SK-MEL-5 (cell line): ENCODE measurements at places on chromosomes 7 and 10.
A peak's percentile ranks its signal among the peaks of the same experiment; 100 is the strongest.

DNA sequence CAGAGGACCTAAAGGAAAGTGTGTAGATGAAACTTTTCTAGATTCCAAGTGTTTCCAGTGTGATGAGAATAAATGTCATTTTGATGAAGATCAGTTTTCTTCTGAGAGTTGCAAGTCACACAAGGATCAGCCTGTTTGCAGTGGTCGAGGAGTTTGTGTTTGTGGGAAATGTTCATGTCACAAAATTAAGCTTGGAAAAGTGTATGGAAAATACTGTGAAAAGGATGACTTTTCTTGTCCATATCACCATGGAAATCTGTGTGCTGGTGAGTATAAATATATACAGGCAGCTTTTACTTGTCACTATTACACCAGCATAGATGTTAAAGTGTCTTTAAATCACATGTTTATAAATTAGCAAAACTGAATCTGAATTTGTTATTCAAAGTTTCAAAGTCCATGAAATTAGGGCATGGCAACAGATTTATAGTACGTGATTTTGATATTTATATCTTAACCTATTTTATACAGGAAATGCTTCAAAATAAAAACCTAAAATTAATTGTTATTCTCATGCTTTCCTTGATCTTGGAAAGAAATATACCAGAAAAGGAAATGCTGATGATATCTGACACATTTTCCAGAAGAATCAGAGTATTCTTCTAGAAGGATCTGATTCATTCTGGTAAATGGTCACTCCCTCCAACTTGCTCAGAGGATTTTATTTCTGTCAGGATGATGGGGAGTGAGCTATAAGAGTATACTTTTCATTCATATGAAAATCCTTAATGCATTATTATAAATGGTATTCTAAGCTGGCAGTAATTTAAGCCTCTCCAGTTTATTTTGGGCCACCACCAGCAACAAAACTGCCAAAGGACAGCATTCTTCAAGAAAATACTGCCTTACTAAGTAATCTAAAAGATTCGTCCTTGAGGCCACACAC lies 71.4 kb downstream of the ITGB8 start:
- DNase-seq = no peak

DNA sequence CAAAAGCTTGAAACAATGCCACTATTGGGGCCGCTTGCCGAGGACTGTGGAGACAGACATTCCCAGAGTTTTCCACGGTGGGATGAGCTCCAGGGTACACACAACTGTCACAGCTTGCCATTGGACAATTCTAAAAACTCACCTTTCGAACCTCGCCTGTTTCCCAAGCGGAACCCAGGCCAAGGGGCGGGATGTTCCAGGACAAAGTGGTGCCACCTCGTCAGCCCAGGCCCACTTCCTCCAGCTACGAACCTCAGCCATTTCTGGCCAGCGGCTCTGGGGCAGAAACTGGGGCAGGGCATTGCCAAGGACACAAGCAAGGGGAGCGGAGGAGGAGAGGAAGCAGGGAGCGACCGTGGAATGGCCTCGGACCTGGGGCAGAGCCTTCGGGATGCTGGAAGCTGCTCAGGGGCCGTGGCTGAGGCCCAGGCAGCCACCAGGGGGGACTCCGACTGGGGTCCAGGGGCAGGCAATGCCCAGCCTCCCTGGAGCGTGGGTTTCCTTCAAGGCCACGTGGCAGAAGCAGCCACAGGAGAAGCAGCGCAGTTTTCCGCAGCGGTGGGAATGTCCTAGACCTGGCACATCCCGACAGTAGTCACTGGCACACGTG lies 44.7 kb upstream of the INSIG1 start:
- DNase-seq = no peak

DNA sequence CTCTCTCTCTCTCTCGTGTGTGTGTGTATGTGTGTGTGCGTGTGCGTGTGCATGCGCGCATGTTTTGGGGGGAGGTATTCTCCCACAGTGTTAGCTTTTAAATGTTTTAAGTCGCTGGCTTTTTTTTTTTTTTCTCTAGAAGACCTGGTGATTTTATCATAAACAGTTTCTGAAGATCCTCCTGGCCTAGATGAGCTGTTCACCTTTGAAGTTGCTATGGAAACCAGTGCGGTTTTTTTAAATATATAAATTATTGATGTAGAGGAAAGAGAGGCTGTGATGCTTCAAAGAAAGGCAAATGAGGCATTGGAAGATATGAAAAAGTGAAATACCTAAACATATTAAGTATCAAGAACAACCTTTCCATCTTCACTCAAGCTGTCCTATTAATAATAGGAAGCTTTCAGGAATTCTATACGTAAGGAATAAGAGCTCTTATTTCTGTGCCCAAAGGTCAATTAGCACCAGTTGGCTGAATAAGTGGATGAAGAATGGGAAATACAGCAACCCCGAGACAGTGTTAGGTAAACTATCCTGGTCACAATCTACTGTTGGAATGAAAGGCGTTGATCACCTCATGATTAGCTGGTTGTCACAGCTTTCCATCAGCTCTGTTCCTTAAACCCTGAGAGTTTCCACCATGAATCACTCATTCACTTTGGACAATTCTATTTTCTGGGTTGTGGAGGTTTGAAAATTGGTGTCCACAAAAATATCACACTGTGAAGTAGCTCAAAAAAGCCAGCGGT lies 66.5 kb upstream of the SLC35G1 start:
- DNase-seq = no peak

DNA sequence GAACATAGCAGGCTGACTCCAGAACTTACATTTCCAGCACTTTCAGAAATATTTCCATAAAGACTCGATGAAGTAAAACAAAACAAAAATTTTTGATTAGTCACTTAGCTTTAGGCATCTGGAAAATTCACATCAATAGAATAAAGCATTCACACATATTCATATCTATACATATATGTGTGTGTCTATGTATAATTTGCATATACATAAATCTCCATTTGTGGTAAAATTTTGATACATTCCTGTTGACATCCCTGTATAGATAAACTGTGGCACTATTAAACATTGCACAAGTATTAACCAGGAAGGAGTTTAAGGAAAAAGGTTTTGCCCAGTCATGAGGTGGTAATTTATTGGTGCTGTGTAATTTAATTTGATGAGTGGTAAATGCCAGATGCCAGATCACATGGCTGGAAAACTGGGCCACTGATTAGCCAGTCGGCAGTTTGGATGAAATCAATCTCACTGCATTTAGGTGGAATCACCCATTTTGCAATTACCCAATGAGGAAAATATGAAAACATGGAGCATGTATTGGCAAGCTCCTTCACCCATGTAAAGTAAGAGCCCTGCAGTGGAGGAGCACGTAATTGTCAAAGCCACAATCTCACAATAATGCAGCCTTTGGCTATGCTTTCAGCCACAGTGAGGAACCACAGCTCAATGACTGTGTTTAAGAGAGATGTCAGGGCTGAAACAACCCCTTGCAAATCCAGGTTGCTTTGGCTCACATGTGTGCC lies 294.6 kb downstream of the RNLS start:
- no peak for DNase-seq

- no peak for DNase-seq
Observed at GRCh38 chr10:98252464-98252863, 15.5 kb downstream of the LOXL4 start.

DNA sequence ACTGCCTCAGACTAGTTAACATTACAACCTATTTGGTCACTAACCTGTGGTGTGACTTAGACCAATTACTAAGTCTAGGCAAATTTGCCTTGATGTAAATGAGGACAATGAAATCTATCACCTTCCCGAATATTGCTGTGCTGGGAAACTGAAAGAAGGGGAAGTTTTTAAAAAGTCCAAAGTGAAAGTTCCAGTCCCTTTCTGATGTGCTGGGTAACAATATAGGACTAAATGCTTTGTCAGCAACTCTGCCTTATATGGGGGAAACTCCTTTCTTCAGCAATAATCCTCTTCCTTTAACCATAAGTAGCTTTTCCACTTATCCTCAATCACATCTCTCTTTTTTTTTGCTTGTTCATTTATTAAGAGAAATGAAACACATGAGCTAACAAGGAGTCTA lies 3.9 kb downstream of the PIK3AP1 start:
- DNase-seq = no peak

- DNase-seq = no peak
Observed at GRCh38 chr10:44647877-44648542, 263.1 kb upstream of the CXCL12 start.

DNA sequence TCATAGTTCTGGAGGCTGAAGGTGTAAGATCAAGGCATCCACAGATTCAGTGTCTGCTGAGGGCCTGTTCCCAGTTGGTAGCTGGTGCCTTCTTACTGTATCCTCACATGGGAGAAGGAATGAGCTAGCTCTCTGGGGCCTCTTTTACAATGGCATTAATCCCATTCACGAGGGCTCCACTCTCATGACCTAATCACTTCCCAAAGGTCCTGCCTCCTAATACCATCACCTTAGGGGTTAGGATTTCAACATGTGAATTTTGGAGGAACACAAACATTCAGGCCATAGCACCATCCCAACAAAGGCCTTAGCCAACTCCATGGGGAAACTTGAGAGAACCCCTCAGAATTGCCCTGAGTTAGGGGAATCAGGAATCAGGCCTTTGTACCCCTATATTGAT lies 66.1 kb upstream of the CREB5 start:
- DNase-seq = no peak

GRCh38 chr10:27330074-27330473 lies 89.5 kb upstream of the ACBD5 start:
- DNase-seq = no peak

DNA sequence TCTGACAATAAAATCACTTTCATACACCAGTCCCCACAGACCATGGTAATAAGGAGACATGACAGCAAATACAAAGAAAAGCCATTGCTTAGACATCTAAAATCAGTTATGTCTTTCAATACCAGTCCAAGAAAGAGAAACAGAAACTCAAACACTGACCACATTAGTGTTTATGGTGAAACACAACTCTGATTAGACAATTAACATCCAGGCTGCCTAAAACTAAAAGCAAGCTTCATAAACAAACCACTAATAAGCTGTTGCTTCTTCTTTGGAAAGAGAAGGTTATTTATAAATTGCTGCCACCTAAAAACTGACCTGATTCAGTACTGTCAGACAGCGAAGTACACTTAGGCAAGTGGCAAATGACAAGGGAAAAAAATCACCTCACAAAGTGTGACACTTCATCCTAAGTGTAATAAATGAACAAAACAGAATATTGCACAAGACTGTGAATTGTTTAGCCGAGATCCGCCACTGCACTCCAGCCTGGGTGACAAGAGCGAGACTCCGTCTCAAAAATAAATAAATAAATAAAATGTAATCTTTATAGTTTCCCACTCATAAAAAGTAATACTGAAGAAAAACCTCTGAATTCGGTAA lies 277.4 kb downstream of the PARD3 start:
- DNase-seq = no peak

DNA sequence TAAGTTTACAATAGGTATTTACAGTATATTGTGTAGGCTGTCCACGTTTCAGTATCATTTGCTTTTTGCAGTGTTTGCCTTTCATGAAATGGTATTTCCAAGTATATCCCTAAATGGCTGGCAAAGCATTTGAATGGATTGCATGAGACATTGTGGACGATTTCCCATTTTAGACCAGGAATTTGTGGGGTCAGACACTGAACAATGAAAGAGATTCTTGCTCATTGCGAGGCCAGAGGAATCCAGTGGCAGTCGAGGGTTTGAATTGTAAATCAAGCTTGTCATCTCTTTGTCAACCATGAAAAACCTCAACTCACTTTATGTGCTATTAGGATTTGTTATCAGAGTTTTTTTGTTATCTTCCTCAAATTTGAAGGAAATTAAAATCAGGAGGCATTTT lies 70.8 kb downstream of the CREB5 start:
- DNase-seq = no peak

GRCh38 chr7:71961283-71961682 lies 450.9 kb downstream of the CALN1 start:
- no peak for DNase-seq

GRCh38 chr7:964401-965231 lies 10.1 kb upstream of the ADAP1 start:
- peak; percentile 83 for DNase-seq

GRCh38 chr10:130715686-130716670 lies 579.8 kb downstream of the GLRX3 start:
- DNase-seq = no peak

GRCh38 chr10:35035606-35036005 lies 54.5 kb downstream of the CUL2 start:
- no peak for DNase-seq

- DNase-seq = no peak
Observed at GRCh38 chr10:84197643-84198042, 3.3 kb downstream of the CDHR1 start.
